Activated CD8-positive, alpha-beta T cell treated with anti-CD3 and anti-CD28 coated beads, Interleukin-2, amount 10 ng/mL, durations not matched to agents 7 days and 5 days (primary cell): ENCODE measurements at places on chromosomes 3 and 15.

- no peak for DNase-seq
These were observed 807 bp upstream of the INAFM2 start for GRCh38 chr15:40322531-40323238.

DNA sequence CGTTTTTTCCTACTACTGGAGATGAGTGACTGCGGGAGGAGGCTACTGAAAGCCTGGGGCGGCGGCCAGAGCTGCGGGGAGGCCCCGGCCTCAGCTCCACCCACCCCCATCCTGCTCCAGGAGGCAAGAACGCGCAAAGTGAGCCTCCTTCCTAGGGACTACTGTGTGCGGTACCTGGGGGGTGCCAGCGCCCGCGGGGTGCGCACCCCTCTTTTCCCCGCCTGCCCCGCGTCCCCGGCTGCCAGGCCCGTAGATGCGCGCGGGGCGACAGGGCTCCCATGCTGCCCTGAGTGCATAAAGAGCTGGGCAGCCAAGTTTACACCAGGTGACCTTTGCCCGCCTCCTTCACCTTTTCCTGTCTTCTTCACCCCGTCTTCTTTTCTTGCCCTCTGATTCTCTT, 2.5 kb upstream of the USF3 start:
- peak; percentile 30 for DNase-seq

- no peak for DNase-seq
These were observed 2.2 kb downstream of the EFHB start for GRCh38 chr3:19931767-19932188.

DNA sequence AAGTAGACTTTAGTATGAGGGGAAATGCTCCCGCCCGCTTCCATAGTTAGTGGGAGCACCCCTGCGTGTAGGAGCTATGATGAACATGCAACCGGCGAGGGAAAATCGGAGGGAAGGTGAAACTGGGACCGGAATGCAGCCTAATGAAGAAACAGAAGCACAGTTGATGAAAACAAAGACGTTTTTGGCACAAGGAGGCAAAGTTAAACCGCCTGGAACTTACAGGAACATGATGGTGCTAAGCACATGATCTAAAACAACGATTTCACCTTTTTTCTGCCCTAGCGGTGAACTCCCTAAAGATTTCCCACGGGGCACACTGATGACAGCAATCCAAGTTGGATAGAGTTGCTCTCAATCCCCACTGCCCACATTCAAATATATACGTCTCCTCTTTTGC, 49.4 kb upstream of the SPATA12 start:
- no peak for DNase-seq

DNA sequence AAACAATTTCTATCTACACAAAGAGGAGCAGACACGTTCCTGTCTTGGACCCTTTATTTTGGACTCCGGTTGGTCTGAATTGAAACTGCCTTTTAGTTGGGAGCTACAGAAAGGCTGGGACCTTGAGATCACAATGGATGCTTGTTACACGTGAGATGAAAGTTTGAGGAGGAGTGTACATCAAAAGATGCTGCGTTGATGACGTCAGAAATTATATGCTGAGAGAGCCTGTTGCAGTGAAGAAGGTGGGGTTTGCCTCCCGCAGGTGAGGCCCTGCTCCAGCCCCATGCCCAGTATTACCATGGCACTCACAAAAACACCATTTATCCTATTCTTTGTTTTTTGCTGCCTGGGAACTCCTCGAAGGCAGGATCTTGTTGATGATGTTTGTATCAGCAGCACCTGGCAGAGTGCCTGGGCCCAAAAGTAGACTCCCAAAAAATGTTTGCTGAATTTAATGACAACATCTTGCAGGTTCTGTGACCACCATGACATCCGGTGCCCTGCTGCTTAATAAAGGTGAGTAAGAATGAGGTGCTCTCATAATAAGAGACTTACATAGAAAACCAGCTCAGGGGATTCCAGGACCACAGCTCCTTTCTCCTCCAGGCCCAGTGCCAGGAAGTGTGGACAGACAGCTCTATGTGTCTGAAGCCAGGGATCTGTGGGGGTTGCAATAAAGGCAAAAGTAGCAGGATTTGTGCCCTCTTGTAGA, 136.1 kb upstream of the UBE2E1 start:
- no peak for DNase-seq

DNA sequence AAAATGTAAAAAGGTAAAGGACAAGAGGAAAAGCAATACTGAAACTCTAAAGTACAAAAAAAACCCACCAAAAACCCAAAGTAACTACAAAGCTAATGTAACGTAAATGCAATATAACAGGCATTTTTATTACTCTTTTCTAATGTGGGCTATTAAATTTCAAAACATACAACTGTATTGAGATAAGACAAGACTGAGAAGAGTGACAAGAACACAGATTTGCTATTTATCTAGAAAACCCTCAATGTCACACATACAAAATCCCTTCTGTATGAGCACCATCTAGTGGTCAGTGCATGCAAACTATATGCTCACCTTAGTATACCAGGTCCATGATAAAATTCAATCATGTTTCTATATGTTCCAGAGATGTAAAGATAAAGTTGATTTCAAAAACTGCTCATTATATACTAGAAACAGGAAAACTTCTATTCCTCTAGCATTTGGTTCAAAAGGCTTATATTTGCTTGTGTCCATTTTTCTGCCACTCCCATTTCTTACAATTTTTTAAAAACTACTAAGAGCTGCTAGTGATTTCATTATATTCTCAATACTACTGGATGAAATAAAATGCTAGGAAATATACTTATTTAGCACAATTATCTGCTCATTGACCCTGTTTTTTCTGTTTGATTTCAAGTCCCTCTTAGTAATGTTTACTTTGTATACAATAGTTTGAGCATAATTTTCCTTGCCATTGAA, 111.4 kb downstream of the DLG1 start:
- DNase-seq = peak; percentile 50
